ENCODE measurements at places on chromosomes 5 and 9.
A peak's percentile ranks its signal among the peaks of the same experiment; 100 is the strongest.

GRCh38 chr9:35923927-35924763, 14.9 kb downstream of the SPAAR start:
- DNase-seq: peak; percentile 64

- DNase-seq: no peak
Measured at GRCh38 chr9:136193891-136194279, 11.0 kb downstream of the LHX3 start.

DNA sequence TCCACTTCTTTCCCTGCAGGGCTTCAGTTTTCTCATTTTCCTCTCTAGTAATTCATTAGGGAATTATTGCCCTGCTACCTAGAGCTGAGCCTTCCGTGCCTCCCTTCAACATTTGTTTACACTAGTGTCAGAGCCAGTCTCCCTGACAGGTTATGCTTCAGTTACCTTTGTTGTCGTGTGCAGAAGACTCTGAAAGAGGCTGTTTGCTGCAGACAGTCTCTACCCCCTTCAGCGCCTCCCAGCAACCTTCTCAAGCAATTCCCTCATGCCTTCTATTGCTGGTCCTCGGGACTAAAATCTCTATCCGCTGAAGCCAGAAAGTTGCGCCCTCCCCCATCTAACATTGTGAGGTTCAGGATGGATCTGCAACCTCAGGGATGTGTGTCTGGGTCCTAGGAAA, 12.8 kb downstream of the RALGPS1 start:
- DNase-seq: no peak

DNA sequence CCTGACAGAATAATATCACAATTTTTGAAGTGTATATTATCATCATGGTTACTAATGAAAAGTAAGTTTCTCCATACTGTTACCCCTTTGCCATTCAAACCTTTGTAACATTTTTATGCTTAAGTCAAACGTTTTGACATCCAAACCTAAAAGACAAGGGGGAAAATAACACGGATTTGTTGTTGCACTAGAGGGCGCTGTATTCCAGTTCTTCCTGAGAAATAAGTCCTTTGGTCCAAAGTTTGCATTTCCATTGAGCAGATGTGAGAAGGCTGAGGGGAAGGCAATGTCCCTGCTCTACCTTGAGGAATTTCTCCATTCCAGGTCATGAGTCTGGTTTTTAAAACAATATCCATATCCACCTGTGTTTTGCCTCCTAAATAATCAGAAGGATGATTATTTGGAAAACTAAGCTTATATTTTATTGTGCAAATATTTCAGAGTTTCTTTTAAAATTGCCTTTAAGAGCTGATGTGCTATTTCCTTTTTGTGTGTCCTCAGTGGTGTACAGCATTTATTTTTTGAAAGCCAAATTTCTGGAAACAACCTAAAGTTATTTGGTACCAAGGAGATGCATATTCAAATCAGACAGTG, 9.7 kb downstream of the LECT2 start:
- DNase-seq: peak; percentile 89

DNA sequence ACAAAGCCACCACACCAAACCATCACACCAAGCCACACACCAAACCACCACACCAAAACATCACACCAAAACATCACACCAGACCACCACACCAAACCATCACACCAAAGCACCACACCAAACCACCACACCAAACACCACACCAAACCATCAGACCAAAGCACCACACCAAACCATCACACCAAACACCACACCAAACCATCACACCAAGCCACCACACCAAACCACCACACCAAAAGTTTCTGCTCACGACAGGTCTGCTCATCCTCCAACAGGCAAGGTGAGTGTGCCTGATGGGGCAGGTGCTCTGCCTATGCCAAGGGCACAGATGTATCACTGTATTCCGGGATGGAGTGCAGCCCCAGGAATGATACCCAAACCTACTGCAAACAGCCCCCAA, 87.9 kb upstream of the FSTL4 start:
- no peak for DNase-seq

DNA sequence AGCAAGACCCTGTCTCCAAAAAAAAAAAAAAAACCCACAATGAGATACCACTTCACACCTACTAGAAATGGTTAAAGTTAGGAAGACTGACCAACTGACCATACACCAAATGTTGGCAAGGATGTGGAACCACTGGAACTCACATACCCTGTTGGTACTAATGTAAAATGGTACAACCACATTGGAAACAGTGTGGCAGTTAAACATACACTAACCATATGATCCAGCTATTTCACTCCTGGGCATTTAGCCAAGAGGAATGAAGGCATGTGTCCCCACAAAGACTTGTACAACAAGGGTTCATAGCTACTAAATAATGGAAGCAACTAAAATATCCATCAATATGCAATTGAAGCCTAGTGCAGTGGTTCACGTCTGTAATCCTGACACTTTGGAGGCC, 21.3 kb downstream of the NAIF1 start:
- DNase-seq: no peak

DNA sequence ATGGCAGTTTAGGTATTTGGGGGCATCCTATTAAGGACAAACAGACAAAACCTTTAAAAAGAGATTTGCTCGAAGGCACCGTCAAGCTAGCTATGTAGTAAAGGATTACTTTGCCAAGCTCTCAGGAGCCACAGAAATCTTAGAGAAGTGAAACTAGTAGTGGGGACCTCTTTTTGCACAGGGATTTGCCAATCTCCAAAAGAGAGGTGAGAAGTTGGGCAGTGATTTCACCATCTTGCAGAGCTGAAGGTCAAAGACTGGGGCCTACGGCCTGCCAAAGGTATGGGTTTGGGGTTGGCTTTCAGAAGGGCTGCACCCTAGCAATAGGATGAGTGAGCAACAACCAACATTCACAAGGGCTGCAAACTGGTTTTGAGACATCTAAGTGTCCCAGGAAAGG, 1.6 kb upstream of the FCN1 start:
- DNase-seq: no peak

DNA sequence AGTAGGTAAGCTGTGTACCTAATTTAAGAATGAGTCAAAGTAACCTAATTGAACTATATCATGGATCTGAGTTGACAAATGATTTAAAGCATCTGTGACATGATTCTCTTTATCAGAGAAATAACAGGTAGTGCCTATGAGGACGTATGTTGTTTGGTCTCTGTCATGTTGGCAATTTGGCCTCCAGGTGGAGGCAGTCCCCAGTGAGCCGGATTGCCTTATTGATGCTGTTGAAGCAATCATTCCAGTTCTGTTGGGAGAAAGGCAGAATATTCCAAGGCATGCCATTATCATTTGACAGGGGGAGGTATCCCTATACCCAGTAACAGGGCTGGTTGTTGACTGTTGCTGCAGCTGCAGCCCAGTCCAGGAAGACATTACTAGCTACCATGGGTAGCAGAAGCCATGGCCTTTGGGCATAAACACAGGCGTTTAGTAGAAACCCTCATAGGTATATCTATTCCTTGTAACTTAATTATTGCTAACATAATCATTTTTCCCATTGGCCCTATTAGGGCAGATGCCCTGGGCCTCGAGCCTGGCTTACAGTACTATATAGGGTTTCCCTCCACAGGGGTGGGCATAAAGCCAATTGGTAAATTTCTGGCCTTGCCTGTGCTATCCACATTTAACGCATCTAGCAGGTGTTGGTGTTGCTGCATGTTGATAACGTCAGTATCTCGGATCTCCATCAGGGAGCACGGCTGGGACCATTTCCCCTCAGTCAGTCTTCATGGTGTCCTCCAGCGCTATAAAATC, 12.2 kb upstream of the SLC22A4 start:
- no peak for DNase-seq

DNA sequence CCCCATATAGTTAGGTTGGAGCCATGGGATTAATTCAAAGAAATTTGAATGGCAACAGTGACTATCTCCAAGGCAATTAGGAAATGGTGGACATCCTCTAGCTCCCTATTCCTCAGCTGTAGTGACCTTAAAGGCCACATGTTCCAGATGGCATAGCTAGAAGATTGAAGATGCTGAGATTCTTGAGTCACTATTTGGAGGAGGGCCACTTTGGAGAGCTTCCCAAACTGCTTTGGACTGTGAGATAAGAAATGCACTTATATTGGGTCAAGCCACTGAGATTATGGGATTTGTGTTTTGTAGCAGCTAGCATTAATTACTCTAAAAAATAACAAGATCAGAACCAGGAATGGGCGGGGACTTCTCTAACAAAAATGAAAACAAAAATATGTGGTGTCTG, 636.2 kb upstream of the CCNG1 start:
- no peak for DNase-seq

- no peak for DNase-seq
Measured at GRCh38 chr9:26313108-26313507, 579.5 kb downstream of the CAAP1 start.

GRCh38 chr5:2586016-2586715, 165.3 kb downstream of the IRX2 start:
- DNase-seq: no peak

GRCh38 chr9:74147906-74148305, 349.2 kb upstream of the RORB start:
- no peak for DNase-seq

DNA sequence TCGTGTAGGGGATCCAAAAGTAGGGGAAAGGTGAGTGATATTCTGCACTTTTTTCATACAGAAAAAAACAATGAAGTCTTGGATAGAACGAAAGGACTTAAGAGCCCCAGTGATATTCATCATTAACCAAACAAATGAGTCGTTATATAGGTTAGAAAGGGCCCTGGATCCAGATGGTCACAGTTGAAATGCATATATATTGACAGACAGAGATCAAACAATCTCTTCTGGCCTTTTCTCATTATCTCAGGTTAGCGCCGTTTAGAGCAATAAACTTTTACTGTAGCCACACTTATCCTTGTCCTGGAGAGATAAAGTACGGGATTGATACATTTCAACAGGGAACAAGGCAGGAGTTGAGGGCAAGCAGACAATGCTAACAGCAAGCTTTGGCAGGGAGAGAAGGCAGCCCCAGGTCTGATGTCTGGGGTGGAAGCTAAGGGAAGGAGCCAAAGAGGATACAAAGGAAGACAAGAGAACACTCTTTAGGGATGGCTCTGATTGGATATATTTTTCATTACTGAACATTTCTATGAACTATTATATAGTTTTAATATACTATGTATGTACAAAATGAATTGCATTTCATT, 77.0 kb downstream of the LIFR start:
- no peak for DNase-seq

GRCh38 chr9:19495186-19496028, 86.6 kb downstream of the ACER2 start:
- no peak for DNase-seq

DNA sequence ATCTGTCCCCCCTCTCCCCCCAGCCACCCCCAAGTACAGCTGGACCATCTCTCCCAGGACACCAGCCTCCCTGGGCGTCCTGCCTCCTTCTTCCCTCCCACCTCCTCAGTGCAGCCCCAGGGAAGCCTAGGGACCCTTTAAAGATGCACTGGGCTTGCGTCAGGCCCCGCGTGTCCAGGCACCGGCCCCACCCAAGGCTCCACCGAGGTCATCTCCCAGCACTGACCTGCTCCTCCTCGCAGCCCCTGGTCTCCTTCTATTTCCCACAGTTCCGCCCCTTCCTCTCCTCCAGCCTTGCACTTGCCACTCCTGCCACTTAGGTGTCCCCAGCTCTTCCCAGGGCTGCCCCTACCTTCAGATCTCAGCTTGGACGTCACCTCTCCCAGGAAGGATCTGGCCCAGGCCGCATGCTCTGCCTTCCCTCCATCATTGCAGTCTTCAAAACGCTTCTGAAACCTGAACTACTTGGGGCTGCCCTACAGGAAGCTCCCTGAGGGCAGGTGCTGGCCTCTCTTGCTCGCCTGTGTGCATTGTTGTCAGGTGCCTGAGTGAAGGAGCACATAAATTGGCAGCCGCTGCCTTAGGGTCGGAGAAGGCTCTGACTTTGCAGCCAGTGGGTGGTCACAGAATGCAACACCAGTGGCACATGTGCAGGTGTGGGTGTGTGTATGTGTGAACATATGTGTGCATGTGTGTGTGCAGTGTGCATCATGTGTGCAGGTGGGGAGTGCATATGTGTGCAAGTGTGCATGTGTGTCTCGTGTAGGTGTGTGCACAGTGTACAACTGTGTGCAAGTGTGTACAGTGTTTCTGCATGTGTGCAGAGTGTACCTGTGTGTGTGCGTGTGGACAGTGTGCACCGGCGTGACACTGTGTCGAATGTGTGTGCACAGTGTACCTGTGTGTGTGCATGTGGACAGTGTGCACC, 152.9 kb downstream of the C9orf50 start:
- DNase-seq: no peak

- no peak for DNase-seq
Measured at GRCh38 chr9:129901993-129902739, 66.9 kb downstream of the USP20 start.

DNA sequence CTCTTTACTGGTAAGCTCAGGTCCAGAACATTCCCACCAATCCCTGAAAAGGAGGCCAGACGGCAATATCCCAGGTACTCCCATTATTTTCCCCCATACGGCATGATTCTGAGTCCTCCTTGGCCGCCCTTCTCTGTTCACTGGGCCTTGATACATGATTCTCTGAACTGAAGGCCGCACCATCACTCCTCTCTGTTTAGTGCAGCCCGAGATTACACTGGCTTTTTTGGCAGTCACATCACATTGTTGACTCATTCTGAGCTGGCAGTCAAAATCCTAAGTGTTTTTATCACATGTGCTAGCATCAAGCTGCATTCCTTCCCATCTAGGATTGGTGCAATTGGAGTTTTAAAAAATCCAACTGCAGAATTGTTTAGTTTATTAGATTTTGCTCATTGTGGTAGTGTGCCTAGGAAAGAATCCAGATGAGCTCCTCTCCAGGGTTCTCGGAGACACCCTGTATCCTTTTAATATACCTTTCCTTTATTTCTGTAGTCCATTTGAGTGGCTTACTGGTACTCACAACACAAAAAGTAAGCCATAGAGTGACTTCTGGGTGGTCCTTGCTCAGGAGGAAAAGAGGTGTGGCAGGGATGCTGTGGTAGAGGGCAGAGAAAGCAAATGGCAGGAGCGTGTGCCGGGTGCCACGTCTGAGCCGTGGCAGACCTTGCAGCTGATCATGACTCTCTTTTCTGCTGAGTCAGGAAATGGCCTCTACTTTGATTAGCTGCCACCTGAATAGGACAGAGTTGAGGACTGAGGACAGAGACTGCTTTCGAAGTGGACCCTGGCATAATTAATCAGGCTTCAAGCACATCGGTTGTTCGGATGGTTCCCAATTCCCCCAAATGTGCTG, 121.1 kb upstream of the IL12B start:
- peak; percentile 7 for DNase-seq

GRCh38 chr5:134255418-134256150, 29.7 kb upstream of the PPP2CA start:
- DNase-seq: no peak

DNA sequence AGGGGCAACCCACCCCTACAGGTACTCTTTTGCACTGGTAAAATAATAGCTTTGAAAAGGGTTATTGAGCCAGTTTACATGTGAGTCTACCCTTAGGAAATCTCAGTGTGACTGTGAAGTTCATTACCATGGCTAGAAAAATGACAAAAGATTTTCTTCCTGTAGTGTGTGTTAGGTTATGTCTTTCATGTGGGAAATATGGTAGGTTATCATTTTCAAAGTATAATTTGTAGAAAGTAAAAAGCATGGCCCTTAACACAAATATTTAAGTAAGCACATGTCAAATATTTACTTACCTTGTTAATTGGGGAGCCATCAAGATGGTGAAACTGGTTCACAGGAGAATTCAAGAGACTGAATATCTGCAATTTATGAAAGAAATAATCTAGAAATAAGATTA, 37.3 kb upstream of the PLPP1 start:
- DNase-seq: no peak

Measured in NCI-H460 (cell line).